GM12878 (cell line): ENCODE measurements at places on chromosomes 4 and X.

- no peak overlapping the region for H3K4me3 ChIP-seq
- H3K36me3 ChIP-seq, result no peaks in the 10 kb centered on the region
- no peak for DNase-seq
- no peak overlapping the region for H3K27ac ChIP-seq
- no peaks in the 10 kb centered on the region for H3K4me1 ChIP-seq
- no peaks in the 10 kb centered on the region for H3K27me3 ChIP-seq
Observed at GRCh38 chrX:116172976-116173375, 2.4 kb downstream of the AGTR2 start.

DNA sequence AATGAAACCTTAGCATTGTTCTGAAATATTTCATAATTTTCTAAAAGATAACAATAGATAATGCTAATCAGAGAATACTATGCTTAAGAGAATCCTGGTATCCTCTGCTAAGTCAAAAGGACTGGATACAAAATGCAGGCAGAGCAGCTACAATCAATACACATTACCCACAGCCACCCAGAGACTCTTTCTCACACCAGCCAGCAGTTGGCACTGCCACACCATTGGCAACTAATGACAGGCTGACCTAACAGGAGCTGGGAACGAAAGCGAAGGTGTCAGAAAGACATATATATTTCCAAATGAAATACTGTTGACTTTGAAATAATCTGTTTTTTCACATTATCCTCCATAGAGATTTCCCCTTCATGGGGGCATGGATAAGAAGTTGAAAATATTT is 122.6 kb upstream of the PLAC1 start:
- no peaks in the 10 kb centered on the region for H3K4me1 ChIP-seq
- H3K27ac ChIP-seq, result no peak overlapping the region
- H3K4me3 ChIP-seq, result no peak overlapping the region
- H3K36me3 ChIP-seq, result no peaks in the 10 kb centered on the region; the same call in 1 of the 2 replicates
- H3K27me3 ChIP-seq, result no peaks in the 10 kb centered on the region

GRCh38 chrX:149462849-149463248 is 42.3 kb downstream of the IDS start:
- no peaks in the 10 kb centered on the region for H3K36me3 ChIP-seq
- no peak overlapping the region for H3K4me3 ChIP-seq
- no peaks in the 10 kb centered on the region for H3K4me1 ChIP-seq
- DNase-seq, result no peak
- H3K27ac ChIP-seq, result no peak overlapping the region

DNA sequence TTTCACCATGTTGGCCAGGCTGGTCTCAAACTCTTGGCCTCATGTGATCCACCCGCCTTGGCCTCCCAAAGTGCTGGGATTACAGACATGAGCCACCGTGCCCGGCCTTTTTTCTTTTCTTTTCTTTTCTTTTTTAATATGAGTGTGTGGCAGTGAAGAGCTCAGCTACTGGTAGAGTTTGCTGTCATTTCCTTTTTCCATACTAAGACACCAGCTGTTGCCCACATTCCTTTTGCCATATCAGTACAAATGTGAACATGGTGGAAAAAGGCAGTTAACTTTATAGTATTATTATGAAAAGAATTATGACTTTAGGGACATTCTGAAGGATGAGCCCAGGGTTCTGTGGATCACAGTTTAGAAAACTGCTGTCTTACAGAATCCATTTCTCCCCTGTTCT is 69.8 kb downstream of the EGF start:
- no peaks in the 10 kb centered on the region for H3K36me3 ChIP-seq
- no peak overlapping the region for H3K4me3 ChIP-seq
- H3K4me1 ChIP-seq, result no peaks in the 10 kb centered on the region
- H3K27me3 ChIP-seq, result peaks cover 5% of the 10 kb centered on the region; the same call in 1 of the 2 replicates
- H3K27ac ChIP-seq, result no peak overlapping the region

GRCh38 chr4:8195431-8195830 is 3.7 kb upstream of the SH3TC1 start:
- peaks cover 31% of the 10 kb centered on the region for H3K4me1 ChIP-seq
- H3K27ac ChIP-seq, result no peak overlapping the region
- DNase-seq, result no peak
- H3K4me3 ChIP-seq, result no peak overlapping the region
- H3K27me3 ChIP-seq, result no peaks in the 10 kb centered on the region
- no peaks in the 10 kb centered on the region for H3K36me3 ChIP-seq

DNA sequence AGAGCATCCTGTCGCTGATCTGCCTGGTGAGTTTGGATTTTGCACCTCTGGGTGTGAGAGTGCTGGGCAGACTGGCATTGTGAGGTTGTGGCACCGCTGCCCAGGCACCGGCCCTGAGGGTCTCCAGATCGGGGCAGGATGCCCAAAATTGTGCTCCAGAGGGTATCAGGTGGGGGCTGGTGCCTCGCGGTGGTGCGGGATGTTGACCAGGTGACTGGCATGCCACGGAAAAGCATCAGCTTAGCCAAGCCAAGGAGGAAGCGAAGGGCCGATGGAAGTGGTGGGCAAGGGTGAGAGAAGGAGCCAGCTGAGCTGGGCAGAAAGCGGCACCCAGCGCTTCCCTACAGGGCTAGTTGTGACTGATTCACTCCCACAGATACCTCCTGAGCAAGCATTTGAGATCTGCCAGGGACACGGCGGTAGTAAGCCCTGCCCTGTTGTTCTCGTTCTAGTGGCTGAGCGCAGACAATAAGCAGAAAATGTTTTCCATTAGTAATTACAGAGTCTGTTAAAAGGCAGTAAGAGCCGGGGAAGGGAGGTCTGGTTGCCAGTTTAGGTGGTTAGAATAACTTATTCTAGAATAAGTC is 809 bp downstream of the ZFP92 start:
- H3K4me1 ChIP-seq, result no peaks in the 10 kb centered on the region
- H3K27me3 ChIP-seq, result no peaks in the 10 kb centered on the region
- DNase-seq, result no peak
- no peak overlapping the region for H3K27ac ChIP-seq
- H3K36me3 ChIP-seq, result no peaks in the 10 kb centered on the region

- no peak for DNase-seq
- H3K27me3 ChIP-seq, result no peaks in the 10 kb centered on the region
- H3K4me1 ChIP-seq, result no peaks in the 10 kb centered on the region
- H3K36me3 ChIP-seq, result no peaks in the 10 kb centered on the region
- no peak overlapping the region for H3K27ac ChIP-seq
- no peak overlapping the region for H3K4me3 ChIP-seq
Observed at GRCh38 chrX:129262912-129263311, 260.4 kb downstream of the SMARCA1 start.

DNA sequence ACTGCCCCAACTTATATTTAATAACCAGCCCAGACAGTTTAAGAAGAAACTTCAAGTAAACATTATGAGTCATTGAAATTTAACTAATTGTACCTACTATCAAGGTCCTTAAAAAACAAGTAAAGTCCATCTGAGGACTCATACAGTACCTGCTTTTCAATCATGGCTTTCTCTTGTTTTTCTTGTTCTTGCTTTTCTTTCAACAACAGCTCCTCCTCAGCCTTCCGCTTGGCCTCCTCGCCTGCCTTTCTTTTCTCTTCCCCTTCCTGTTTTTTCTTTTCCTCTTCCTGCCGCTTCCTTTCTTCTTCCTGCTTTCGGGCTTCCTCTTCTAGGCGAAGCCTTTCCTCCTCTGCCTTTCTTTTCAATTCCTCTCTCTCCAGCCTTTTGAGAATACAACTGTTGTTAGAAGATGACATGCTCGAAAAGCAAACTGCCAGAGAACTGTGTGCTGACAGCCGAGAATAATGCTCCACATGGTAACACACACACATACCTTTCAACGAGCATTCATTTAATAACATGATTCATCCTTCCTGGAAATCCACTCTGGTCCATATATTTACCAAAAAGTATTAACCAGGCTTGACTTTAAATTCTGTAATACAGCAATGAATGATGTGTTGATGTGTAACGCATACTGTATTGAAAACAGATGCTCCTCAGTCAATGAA is 25.2 kb upstream of the BCLAF3 start:
- H3K4me3 ChIP-seq, result no peak overlapping the region
- no peaks in the 10 kb centered on the region for H3K27me3 ChIP-seq
- no peaks in the 10 kb centered on the region for H3K36me3 ChIP-seq
- H3K4me1 ChIP-seq, result no peaks in the 10 kb centered on the region
